ENCODE measurements at places on chromosomes 2 and 18.

DNA sequence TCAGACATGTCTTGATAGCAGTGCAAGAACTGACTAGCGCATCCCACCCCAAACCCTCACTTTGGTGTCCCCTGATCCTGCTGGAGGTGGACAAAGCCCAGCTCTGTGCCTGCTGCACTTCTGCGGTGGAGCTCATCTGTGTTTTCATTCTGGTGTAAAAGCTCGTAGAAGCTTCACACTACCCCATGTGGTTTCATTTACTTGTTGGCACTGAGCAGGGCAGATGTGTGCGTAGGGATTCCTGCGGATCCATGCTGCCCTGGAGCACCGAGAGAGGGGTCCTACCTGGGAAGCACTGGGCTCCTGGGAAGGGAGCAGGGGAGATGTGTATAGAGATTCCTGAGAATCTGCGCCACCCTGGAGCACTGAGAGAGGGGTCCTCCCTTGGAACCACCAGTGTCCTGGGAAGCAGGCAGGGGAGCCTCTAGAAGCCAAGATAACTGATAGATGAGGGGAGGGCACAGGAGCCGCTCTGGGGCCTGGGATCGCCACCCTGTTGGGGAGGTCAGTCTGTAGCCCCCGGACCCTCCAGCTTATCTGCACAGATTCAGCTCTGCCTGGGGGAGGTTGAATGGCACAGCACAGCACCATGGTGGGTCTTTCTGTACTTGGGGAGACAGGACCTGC, 106.9 kb upstream of the OTOS start:
- DNase-seq = no peak

GRCh38 chr2:119136872-119137271, 21.7 kb downstream of the C1QL2 start:
- DNase-seq = no peak

- DNase-seq = no peak
Measured at GRCh38 chr2:231676243-231676642, 32.1 kb upstream of the PTMA start.

DNA sequence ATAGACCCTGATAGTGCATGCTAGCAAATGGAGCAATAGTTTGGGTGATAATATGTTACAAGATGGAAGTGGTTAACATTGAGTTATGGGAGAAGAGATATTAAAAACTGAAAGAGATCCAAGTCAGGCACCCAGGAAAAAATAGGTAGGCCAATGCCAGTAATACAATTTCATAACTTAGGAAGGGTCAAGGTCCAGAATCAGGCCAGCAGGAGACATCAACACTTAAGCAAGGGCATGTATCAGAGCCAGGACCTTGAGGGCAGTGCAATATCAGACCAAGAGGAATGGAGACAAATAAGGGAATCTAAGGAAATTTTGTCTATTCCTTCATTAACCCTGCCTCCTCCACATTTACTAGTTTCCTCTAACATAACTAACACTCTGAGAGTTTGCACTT, 124.1 kb upstream of the NYAP2 start:
- DNase-seq = no peak

DNA sequence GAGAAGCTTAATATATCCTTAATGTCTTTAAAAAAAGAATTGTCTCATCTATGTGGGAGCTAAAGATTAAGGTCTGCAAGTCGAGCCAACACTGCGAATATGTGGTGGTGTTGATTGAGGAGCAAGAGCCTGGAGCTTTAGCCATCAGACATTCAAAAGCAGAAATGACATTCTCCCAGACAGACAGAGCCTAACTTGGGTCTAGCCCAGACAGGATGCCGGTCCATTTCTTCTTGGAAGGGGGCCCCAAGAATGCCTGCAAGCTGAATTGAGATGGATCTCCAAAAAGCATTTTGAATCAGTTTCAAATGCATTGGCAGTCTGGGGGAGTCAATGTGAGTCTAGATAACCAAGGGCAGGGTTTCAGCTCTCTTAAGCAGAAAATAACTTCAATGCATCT, 30.1 kb upstream of the EML4 start:
- no peak for DNase-seq

GRCh38 chr2:215697003-215697402, 261.1 kb upstream of the FN1 start:
- no peak for DNase-seq

DNA sequence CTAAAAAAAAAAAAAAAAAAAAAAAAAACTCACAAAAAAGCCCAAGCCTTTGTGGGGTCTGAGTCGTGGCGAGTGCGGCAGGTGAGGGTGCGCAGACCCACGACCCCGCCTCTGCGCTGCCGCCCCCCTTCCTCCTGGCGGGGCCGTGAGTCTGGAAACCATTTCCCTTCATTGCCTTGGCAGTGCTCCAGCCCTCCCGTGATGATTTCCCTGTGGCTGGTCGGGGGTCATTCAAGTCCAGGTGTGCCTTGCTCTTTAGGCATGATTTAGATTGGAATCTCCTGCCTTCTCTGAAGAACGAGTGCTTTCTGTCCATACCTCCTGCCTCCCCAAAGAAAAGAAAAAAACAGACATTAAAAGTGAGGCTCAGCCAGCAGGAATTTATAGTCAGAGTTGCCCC, 161.8 kb downstream of the FAM210A start:
- no peak for DNase-seq

GRCh38 chr18:50950626-50951025, 17.2 kb upstream of the ELAC1 start:
- DNase-seq = no peak

GRCh38 chr2:201433394-201433995, 17.8 kb downstream of the TRAK2 start:
- no peak for DNase-seq

GRCh38 chr2:112530728-112531127, 11.5 kb upstream of the POLR1B start:
- no peak for DNase-seq

DNA sequence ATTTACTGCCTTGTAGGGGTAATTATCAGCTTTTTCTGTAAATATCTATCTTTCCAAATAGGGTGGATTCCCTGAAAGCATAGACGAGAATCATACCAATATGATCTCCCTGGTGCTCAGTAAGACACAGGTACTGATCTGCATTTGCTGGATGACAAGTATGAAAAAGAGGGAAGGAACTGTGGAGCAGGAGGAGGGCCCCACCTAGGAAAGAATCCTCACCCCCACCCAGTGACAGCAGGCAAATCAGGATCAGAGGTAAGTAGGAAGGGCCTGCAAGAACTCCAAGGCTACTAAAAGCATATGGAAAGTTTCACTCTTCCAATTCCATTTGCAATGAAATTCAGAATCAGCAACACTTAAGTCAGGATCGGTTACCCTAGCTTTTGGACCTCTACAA, 42.3 kb downstream of the METTL8 start:
- no peak for DNase-seq

DNA sequence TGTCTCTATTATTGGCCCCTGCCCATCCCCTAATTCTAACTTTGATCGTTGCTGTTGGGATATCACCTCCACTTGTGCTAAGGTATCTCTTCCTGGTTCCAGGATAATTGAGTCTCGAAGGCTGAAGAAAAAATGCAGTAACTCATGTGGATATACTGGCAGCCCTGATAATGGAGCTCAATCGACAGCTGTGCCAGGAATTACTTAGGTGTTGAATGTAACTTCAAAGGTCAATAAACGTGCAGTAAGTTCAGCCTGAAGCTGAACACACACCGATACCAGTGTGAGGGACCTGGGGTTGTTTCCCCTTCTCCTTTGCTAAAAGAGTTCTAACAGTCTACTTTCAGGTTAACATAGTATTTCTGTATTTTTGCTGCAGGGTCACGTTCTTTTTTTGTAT, 11.9 kb upstream of the REG3G start:
- no peak for DNase-seq

DNA sequence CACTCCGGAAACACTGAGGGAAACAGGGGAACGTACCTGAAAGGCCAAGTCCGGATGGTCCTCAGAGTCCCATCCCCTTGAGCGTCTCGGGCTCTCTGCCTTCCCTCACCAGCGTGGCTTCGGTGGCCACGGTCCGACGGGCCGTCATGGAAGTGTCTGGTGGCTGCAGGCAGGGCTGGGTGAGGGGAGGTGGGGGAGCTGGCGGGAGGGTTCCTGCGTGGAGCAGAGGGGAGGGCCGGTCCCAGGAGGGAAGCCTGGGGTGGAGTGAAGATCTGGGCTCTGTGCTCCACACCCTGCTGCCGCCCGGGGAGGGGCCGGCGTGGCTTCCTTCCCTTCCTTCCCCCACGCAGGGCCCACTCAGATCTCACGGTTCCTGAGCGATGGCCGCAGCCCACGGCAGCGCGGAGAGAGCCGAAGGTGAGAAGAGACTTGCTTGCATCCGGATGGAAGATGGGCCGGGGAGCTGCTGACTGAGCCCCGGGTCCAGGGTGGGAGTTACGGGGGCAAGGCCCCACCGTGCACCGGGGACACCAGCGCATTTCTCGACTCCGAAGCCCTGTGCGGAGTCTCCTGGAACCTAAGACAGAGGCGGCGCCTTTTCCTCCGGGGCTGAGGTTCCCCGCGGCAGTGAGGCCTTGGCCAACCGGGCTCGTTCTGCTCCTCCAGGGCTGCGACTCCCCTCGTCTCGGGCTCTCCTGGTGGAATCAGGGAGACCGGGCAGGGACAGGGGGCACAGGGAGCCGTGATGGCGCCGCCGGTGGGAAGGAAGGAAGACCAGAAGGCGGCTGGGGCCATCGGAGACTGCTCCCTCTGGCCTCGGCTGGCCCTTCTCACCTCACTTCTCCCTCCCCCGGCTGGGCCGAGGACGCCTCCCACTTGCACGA, 49.1 kb downstream of the KCNF1 start:
- DNase-seq = no peak

DNA sequence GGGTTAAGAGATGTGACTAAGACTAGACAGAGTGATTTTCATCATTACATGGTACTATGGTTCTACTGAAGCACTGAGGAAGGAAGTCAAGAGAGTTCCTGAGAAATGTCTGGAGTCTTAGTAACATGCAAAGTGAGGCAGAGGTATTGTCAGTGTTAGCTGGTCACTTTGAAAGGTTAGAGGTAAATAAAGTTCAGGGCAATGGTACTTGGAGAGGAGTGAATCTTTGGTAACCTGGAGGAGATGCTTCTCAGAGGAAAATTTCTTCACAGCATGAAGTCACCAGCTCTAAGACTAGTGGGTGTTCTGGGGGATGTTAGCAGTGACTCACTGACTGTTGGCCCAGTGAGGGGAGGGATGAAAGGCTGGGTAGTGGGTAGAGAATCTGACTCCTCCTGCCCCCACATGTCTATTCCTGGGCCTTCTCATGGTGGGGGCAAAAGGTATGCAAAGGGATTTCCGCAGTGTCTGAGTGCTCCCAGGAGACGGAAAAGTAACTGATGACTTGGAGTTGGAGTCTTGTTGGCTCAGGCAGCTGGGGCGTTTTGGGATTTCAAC, 23.3 kb upstream of the IL1RN start:
- no peak for DNase-seq

DNA sequence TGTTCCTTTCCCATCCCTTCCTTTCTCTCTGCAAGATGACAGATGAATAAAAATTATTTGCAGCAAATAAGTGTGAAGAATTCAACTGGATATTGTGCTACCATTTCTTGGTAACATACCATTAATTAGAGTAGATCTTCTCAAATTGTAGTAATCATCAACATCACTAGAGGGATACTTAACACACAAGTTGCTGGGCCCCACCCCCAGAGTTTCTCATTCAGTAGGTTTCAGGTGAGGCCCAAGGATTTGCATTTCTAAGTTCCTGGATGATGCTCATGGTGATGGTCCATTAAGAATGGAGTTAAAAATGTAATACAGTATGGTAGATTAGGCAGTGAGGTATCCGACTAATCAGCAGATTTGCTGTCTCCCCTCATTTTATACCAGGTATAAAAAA, 594.0 kb downstream of the ERBB4 start:
- no peak for DNase-seq

GRCh38 chr2:1674276-1674675, 70.0 kb downstream of the PXDN start:
- DNase-seq = no peak

DNA sequence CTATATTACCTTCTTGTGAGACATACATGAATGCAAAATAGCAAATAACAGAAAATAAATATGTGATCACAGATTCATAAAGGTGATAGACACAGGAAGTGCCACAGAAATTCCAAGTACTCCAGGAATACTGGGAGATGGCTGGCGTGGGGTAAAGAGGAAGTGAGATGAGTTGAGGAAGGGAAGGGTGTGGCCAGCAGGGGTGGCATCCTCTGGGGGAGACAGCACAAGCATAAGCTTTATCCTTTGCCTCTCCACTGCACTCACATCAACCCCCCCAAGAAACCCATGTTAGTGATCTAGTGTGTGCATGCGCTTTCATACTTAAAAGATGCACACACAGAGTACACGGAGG, 94.8 kb upstream of the B3GNT7 start:
- DNase-seq = no peak

GRCh38 chr2:185278761-185279160, 459.8 kb upstream of the FSIP2 start:
- DNase-seq = no peak

GRCh38 chr2:174614261-174614660, 16.7 kb upstream of the WIPF1 start:
- DNase-seq = no peak

DNA sequence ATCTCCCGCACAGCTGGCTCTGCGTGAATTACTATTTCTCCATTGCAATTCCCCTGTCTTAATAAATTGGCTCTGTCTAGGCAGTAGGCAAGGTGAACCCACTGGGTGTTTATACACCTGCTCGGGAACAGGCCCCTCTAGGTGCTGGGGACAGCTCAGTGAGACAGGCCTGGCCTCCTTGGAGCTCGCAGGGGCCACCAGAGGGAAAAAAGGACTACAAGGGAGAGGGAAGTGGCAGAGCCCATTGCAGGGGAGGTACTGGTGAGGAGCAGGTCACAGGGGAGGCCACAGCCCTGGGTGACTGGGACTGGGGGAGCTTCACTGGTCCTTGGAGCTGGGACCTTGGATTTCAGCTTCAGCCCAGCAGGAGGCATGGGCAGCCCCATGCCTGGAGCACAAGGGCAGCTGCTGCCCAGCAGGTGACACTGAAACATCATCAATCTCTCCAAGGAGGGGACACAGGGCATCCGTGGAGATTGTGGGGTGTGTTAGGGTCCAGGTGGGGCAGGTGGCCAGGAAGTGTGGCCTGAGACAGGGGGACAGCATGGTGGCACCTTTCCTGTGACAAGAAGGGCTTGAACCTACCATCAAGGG, 31.2 kb downstream of the NGEF start:
- DNase-seq = no peak

GRCh38 chr2:75606761-75607399, 39.7 kb upstream of the MRPL19 start:
- no peak for DNase-seq

DNA sequence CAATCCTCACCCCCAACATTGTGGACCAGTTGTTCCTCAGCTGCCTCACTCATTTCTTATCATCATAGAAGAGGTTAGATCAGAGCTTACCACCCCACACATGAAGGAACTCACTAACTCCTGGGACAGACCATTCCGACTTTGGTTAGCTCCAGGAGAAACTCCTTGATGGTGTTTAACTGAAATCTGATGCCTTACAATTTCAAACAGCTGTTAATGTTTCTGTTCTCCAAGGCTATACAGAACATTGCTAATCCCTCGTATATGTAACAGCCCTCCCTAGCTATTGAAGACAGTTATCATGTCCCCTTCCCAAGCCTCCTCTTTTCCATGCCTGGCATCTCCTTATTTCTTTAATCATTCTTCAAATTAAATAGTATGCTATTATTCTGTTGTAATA, 14.8 kb downstream of the ERBB4 start:
- no peak for DNase-seq

GRCh38 chr18:35592298-35592697, 10.8 kb downstream of the GALNT1 start:
- DNase-seq = no peak

All from posterior cingulate gyrus (tissue), 11 donors.